ENCODE measurements at places on chromosomes 5 and 9.

DNA sequence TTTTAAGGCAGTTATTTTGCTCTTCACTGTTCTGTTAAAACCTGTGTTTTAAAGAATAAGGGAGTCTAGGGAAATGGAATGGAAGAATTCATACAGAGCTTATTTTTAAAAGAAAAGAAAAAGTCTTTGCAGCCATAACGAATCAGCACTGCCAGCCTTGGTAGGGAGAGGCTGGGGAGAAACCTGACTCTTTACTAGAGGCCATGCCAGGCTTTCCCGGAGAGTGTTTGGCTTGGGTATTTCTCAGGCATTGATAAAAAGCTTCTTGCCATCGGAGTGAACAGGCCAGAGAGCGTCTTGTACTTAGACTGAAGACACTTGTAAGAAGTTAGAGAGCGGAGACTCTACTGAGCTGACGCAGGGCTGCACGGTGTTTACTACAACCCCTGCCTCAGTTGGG is 72.7 kb upstream of the NFIL3 start:
- ATAC-seq = no peak

DNA sequence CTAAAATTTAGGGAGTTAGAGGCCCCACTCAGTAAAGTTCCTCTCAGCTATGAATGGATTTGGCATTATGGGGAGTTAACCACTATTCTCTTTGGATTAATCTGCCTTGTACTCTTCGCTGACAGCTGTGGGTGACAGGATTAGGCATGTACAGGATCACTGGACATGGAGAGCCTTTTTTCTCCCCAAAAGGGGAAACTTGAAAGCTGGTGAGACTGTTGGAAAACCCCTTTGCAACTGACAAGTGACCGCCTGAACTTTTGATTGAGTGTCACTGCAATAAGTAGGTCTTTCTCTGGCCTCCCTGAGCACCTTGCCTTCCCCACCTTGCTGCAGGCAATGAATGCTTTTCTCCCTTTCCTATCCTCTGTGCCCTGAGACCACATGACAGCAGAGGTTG is 68.3 kb downstream of the ERP44 start:
- no peak for ATAC-seq

- no peak for ATAC-seq
Measured at GRCh38 chr5:1745796-1746370, 53.8 kb downstream of the MRPL36 start.

GRCh38 chr5:94976853-94977252 is 308.0 kb downstream of the MCTP1 start:
- no peak for ATAC-seq

GRCh38 chr9:134220311-134220710 is 55.9 kb upstream of the RNU6ATAC start:
- ATAC-seq = no peak

GRCh38 chr5:151008210-151008491 is 12.2 kb upstream of the GPX3 start:
- no peak for ATAC-seq

DNA sequence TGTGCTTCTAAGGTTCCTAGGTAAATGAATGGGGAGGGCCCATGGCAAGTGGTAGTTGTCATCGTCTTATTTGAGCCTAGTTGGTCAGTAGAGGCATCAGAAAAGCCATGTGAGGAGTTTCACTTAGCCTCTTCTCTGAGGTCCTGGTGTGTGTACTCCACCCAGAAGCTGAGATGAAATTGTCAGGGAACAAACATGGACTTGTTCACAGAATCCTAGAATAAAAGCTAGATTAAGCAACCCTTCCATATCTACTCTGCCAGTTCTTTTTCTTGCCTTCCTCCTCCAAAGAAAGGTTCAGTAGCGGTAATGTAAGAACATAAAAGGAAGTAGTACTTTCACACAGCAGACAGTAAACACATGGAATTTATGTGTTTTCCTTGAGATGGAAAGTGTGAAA is 70.4 kb downstream of the ARHGAP26 start:
- peak; percentile 50 for ATAC-seq

GRCh38 chr5:55226934-55227663 is at the start of gene MCIDAS:
TSS of gene MCIDAS (minus strand) at chr5:55227315. CDS start at chr5:55227138, 177 bp downstream.
- ATAC-seq = no peak

- no peak for ATAC-seq
Measured at GRCh38 chr5:123460296-123460729, 37.1 kb upstream of the CEP120 start.

DNA sequence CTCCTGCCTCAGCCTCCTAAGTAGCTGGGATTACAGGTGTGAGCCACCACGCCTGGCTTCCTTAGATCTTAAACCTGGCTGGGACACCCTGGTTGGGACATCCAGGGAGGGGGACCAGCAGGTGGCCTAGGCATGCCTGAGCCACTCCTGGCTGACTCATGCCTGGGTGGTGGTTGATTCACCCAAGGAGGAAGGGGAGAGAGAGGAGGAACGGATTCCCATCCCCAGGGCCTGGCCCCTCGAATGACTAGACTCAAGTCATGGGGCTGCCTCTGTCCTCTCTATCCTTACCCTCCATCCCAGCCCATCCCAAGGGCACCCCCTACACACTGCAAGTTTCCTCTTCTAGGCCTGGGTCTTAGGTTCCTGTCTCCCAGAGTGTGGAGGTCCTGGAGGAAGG is 12.7 kb downstream of the EEIG1 start:
- no peak for ATAC-seq

DNA sequence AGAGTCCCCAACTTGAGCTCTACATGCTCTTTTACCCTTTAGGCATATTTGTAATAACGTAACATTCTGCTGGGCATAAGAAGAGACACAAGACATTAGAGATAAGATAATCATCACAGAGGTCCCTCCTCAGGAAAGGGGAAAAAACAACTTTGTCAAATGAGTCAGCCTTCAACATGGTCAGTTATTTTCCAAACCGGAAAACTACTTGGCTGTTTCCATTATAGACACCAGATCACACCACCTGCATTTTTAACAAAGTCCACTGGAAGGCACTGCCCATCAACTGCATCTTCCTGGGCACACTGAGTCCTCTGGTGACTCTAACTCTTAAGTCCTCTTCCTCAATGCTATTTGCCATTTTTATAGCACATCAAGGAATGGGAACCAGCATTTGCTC is 221.8 kb downstream of the FAM114A2 start:
- no peak for ATAC-seq

GRCh38 chr9:71506821-71507220 is 261.5 kb downstream of the CEMIP2 start:
- ATAC-seq = peak; percentile 84

GRCh38 chr5:78757269-78758053 is 108.9 kb upstream of the LHFPL2 start:
- ATAC-seq = peak; percentile 43

DNA sequence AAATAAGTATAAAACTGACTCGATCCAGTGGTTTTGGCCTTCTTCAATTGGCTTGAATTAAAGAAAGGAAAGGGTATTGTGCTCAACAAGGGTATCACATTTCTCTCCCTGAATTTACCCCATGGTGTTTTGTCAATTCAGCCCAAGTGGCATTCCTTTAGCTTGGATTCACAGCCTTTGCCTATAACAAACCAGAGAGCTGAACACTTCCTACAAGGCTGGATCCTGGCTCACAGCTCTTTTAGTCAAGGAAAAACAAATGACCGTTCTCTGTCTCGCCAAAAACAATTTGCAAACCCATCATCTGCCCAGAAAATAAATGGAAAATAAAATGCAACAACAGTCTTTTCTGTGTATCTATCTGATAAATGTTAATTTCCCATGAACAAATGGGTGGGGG is 5.7 kb downstream of the ZNF366 start:
- no peak for ATAC-seq

DNA sequence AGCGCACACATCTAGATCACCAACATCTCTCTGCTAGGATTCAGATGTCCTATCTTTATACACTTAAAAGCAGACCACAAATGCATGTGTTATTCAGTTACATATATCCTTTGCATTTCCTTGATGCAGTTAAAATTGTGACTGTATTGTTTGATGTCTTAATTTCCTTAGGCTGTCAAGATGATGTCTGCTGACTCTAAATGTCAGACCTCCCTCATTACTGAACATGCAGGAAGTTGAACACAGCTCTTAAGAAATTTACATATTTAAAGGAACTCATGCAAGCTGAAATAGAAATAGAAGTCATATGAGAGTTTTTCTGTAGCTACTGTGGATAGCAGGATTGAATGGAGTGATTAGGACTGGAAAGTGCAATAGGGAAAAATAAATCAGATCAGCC is 336.5 kb upstream of the SEMA6A start:
- ATAC-seq = no peak

DNA sequence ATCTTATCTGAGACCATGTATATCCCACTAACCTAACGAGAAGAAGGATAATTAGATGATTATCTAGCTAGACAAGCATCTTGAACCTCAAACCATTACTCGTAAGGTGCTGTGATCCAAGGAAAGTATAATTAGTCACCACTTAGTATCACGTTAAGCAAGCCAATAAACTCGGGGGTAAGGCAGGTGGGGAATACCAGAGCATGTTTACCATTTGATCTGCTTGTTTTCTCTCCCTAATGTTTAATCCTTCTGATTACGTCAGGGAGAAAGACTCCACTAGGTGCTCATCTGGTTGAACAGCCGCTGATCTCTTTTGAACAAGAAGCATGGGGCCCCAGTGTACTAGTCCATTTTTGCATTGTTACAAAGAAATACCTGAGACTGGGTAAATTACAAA is 69.9 kb upstream of the SLC1A1 start:
- no peak for ATAC-seq

DNA sequence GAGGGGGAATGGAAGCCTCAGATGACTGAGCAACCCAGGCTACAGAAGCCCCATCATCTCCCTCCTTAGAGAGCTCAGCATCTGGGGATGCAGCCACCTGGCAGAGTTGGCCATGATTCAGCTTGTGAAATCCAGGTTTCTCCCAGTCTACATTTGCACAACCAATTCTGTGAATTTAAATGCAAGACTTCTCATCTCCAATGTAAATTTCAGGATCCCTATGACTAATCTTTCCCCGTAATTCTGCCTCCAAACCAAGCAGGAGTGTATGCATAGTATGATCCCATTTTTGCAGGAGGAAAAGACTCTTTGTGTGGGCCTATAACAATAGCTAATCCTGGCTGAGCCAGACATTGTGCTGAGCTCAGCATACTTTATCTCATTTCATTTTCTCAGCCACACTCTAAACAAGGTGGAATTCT is 59.6 kb upstream of the IL17B start:
- no peak for ATAC-seq

GRCh38 chr5:146630472-146630871 is 114.5 kb upstream of the GPR151 start:
- no peak for ATAC-seq

DNA sequence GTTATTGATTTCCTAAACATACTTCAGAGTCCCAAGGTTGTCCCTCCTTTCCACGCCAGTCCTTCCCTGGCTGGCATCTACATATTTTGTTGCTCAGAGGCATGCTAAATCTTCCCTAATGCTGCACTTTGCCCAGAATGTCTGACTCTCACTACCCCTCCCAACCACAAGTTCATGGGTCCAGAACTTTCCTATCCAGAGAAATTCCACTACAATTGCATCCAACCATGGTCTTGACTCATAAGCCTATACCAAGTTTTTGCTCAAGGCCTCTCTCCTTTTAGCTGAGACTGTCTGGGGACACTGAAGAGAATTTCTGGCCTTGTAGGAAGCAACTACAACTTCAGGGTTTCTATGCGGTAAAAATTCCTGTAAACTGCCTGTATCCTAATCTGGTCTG is 206.3 kb downstream of the BNC2 start:
- no peak for ATAC-seq

DNA sequence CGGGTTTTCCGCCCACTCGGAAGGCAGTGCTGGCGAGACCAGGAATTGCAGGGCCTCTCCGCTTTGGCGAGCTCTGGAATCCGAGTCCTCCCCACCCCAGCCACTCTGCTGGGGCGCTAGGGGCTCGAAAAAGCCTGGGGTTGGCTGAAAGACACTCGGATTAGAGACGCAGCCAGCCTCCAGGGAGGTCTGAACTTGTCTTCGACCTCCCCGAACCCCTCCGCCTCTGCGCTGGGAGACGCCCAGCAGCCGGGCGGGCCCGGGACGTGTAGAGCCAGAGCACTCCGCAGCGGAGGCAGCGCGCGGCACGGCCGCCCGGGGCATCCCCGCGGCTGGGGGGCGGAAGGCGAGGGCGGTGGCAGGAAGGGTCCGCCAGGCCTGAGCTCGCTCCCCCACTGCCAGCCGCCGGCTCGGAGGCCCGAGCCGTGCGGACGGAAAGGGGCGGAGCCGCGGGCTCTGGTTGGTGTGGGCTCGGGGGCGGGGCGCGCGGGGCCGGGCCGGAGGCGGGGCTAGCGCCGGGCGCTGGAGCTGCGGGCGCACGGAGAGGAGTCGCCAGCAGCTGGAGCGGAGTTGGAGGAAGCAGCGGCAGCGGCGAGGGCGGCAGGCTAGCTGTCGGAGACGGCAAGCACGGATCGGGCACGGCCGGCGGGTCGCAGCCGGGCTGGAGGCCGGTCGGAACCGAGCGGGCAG is at the start of gene PIK3R1:
TSS of gene PIK3R1 (plus strand) at position 549 of the 690 bp plus-strand sequence. CDS start 10,920 bp downstream, outside the sequence.
- peak; percentile 94 for ATAC-seq

- peak; percentile 44 for ATAC-seq
Measured at GRCh38 chr5:122846051-122846550, 688 bp downstream of the SNX24 start.
